ENCODE measurements at places on chromosomes 16 and 17. TPM values are rescaled to one million over a fixed set of nuclear protein-coding genes. Genes with fewer than 3 reads are reported as not detected.

DNA sequence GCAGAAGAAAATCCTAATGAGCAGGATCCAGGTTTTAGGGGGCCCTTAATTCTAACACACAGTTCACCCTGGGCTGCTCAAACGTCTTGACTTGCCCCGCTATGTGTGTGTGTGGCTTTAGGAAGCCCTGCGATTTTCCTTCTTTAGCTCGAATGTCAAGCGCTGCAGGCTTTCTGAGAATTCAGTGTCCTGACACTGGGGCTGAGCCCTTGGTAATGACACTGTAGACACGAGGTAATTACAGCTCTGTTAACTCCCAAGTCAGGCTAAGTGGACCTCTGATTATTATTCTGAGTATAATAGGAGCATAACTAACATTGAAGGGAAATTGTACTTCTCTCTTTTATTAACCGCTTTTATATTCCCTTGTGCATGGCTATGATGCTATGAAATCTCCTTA lies 202.1 kb downstream of the RBFOX1 start:
- H3K4me1 ChIP-seq, result no peaks in the 10 kb centered on the region
- H3K27me3 ChIP-seq, result no peaks in the 10 kb centered on the region
- DNase-seq, result no peak
- H3K27ac ChIP-seq, result no peak overlapping the region
- no peaks in the 10 kb centered on the region for H3K36me3 ChIP-seq

MYH8 gene
- not detected for total RNA-seq

GRCh38 chr17:75823257-75824041 lies 20.8 kb downstream of the UNC13D start:
- no peak for DNase-seq
- H3K27ac ChIP-seq, result no peak overlapping the region
- no peaks in the 10 kb centered on the region for H3K27me3 ChIP-seq
- peaks cover 31% of the 10 kb centered on the region for H3K4me1 ChIP-seq
- H3K4me3 ChIP-seq, result no peak overlapping the region

- no peak overlapping the region for H3K4me3 ChIP-seq
- no peak for DNase-seq
- H3K27me3 ChIP-seq, result no peaks in the 10 kb centered on the region
- H3K4me1 ChIP-seq, result peaks cover 6% of the 10 kb centered on the region
- no peak overlapping the region for H3K27ac ChIP-seq
Observed at GRCh38 chr17:34997355-34997862, 17.1 kb downstream of the LIG3 start.

- DNase-seq, result peak; percentile 61
- H3K27me3 ChIP-seq, result no peaks in the 10 kb centered on the region
- peaks cover 2% of the 10 kb centered on the region for H3K36me3 ChIP-seq
- H3K27ac ChIP-seq, result peak overlapping the region; percentile 79
Observed at GRCh38 chr17:76252040-76252954, 12.0 kb upstream of the RNF157 start.

OGFOD3 gene
- 32.9 TPM for total RNA-seq

GRCh38 chr17:20981046-20981920 lies 61.5 kb downstream of the USP22 start:
- H3K4me1 ChIP-seq, result no peaks in the 10 kb centered on the region
- H3K4me3 ChIP-seq, result no peak overlapping the region

MILR1 gene
- 0.42 TPM for total RNA-seq

DNA sequence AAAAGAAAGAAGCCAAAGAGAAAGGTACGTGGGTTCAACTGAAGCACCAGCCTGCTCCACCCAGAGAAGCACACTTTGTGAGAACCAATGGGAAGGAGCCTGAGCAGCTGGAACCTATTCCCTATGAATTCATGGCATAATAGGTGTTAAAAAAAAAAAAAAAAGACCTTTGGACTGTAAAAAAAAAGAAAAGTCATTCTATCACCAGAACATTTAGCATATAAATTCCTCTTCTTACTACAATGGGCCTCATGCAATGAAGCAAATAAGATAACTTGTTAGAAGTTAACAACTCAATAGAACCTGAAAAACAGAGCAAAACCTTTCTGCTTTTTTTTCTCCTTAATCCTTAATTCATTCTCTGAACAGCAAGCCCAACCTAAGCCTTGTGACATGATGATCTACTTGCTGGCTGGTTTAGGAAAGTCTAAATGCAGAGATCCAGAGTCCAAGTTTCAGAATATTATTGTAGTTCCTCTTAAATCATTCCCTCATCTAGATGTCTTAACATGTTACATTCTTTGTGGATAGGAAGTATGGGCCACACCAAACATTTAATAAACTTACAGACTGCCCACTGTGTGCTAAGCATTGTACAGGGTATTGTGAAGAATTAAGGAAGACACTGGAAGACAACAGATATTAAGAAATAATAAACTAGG lies 45.4 kb downstream of the BRCA1 start:
- DNase-seq, result no peak
- peaks cover 35% of the 10 kb centered on the region for H3K36me3 ChIP-seq
- H3K4me1 ChIP-seq, result no peaks in the 10 kb centered on the region
- H3K27ac ChIP-seq, result no peak overlapping the region
- H3K4me3 ChIP-seq, result no peak overlapping the region

DNA sequence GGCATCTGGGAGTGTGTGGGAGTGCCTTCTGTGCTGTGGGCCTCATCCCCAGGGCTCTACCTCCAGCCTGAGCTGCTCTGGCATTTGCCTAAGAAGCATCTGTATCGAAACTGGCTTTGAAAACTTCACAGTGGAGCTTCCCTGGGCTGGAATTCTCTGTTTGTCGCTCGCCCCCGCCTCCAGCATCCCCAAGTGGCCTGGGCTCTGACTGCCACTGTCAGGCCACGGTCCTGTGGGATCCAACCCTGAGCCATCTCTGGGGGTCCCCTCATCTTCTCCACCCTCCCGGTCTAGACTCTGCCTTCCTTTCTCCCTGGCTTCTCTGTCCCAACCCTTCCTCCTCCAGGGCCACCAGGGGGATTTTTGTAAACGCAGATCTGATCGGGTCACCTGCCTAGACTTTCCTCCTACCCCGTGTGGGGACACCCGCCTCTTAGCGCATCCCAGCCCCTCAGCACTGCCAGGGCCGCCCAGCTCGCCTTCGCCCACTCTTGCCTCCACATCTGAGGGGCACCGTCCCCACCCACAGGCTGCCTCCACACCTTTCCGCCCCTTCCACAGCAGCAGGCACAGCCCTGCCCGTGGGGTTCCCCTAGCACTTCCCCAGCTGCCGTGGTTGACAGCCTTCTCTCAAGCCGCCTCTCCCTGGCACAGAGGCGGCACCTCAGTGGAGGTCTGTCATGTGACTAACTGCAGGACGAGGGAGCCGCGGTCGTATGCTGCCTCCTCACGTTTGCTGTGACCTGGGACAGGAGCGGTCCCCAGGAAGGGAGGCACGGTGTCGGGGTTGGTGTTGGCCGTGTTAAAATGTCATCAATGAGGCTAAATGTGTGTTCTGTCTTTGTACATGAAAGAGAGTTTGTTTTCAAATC lies 12.0 kb downstream of the TBC1D24 start:
- peak; percentile 94 for DNase-seq
- peaks cover 1% of the 10 kb centered on the region for H3K36me3 ChIP-seq
- H3K4me3 ChIP-seq, result peak overlapping the region; percentile 10
- H3K27ac ChIP-seq, result peak overlapping the region; percentile 69
- H3K27me3 ChIP-seq, result no peaks in the 10 kb centered on the region

Measured in activated naive CD4-positive, alpha-beta T cell treated with anti-CD3 and anti-CD28 coated beads for 36 hours (primary cell).